ENCODE measurements at places on chromosomes 16 and 17. TPM values are rescaled to one million over a fixed set of nuclear protein-coding genes. Genes with fewer than 3 reads are reported as not detected.

DNA sequence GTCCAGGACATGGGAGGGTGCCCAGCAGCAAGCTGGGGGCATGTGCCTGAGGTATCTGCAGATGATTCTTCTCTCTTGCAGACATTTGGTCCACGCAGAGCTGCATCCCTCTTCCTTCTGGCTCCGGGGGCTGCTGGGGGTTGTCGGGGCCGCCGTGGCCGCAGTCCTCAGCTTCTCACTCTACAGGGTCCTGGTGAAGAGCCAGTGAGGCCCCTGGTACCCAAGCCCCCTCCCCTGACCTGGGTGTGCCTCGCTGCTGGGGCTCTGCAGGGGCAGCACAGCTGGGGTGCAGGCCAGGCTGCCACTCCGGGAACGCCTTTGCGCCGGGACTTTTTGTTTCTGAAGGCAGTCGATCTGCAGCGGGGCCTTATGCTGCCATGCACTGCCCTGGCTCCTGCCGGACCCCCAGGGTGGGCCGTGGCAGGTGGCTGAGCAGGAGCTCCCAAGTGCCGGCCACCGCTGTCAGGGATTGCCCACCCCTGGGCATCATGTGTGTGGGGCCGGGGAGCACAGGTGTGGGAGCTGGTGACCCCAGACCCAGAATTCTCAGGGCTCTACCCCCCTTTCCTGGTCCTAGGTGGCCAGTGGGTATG is 2.0 kb upstream of the RHBDL1 start:
- no peaks in the 10 kb centered on the region for H3K36me3 ChIP-seq
- DNase-seq, result no peak
- H3K4me1 ChIP-seq, result peaks cover 15% of the 10 kb centered on the region
- H3K4me3 ChIP-seq, result no peak overlapping the region
- H3K27me3 ChIP-seq, result no peaks in the 10 kb centered on the region
- no peak overlapping the region for H3K27ac ChIP-seq

DNA sequence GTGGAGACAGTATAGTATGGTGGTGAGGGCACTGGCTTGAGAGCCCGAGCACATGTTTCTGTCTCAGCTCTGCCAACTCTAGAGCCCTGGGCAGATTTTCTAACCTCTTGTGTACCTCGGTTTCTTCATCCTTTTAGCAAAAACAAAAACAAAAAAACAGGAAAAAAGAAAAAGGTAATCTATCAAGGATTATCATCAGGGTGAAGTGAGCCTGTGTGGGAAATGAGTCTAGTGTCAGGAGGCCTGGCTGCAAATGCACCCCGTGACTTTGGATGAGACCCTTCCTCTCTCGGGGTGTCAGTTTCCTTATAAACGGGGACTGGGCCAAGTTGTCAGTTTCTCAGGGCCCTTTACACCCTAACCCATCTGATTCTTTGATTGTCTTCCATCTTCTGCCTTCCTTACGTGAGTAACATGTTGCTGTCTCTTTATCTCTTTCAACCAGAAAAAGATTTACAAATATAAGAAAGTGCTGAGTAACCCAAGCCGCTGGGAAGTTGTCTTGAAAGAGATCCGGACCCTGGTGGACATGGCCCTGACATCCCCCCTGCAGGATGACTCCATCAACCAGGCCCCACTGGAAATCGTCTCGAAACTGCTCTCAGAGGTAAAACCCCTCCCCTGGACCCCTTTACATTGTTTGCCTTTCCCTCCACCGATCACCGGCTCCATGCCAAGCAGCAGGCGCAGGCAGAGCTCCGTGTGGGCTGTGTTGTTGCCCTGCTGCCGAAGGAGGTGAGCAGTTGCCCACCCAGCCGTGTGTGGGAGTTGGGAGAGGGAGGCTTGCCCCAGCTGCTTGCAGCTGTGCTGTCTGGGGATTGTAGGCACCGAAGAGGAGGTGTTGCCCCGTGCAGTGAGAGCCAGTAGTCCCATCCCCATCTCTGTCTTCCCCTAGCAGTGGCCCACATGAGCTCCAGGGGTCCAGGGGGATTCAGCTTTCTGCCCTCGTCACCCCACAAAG is 127.1 kb upstream of the PLCG2 start:
- H3K4me1 ChIP-seq, result peaks cover 6% of the 10 kb centered on the region
- no peak overlapping the region for H3K4me3 ChIP-seq
- H3K27ac ChIP-seq, result no peak overlapping the region

GRCh38 chr17:47872019-47872650 is 21.2 kb upstream of the SP6 start:
- no peak overlapping the region for H3K27ac ChIP-seq

- H3K27me3 ChIP-seq, result peaks cover 21% of the 10 kb centered on the region
- no peak overlapping the region for H3K4me3 ChIP-seq
- DNase-seq, result no peak
- no peaks in the 10 kb centered on the region for H3K4me1 ChIP-seq
These were observed 148.9 kb downstream of the SPACA3 start for GRCh38 chr17:33140413-33141099.

GRCh38 chr17:10123093-10123492 is 75.3 kb downstream of the GAS7 start:
- H3K27me3 ChIP-seq, result no peaks in the 10 kb centered on the region
- H3K4me1 ChIP-seq, result peaks cover 70% of the 10 kb centered on the region
- H3K4me3 ChIP-seq, result no peak overlapping the region
- no peaks in the 10 kb centered on the region for H3K36me3 ChIP-seq
- H3K27ac ChIP-seq, result no peak overlapping the region

- H3K27ac ChIP-seq, result no peak overlapping the region
- peaks cover 3% of the 10 kb centered on the region for H3K27me3 ChIP-seq
- no peaks in the 10 kb centered on the region for H3K36me3 ChIP-seq
- no peaks in the 10 kb centered on the region for H3K4me1 ChIP-seq
- H3K4me3 ChIP-seq, result no peak overlapping the region
- DNase-seq, result no peak
These were observed 206.8 kb upstream of the SALL1 start for GRCh38 chr16:51357839-51358238.

DNA sequence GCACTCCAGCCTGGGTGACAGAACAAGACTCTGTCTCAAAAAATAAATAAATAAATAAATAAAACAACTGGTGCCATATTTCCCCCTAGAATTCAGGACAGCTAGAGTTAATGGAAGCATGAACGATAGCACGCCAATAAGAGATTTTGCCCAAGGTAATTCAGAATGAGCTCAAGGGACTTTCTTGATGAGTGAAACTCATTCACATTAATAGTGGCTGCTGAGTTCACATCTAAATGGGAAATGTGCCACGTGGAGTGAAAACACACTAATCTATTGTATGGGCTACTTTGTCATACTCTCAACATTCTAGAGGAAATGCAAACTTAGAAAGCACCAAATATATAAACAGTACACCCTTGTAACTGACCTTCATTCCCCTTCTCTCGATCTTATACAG is 47.4 kb upstream of the PSMD7 start:
- H3K27me3 ChIP-seq, result peaks cover 12% of the 10 kb centered on the region
- DNase-seq, result no peak
- H3K36me3 ChIP-seq, result no peaks in the 10 kb centered on the region
- no peak overlapping the region for H3K27ac ChIP-seq

- peaks cover 5% of the 10 kb centered on the region for H3K36me3 ChIP-seq
- DNase-seq, result peak; percentile 47
- no peaks in the 10 kb centered on the region for H3K27me3 ChIP-seq
- H3K4me3 ChIP-seq, result peak overlapping the region; percentile 96
- H3K27ac ChIP-seq, result peak overlapping the region; percentile 100
These were observed 858 bp downstream of the SKAP1 start for GRCh38 chr17:48429156-48429555.

DNA sequence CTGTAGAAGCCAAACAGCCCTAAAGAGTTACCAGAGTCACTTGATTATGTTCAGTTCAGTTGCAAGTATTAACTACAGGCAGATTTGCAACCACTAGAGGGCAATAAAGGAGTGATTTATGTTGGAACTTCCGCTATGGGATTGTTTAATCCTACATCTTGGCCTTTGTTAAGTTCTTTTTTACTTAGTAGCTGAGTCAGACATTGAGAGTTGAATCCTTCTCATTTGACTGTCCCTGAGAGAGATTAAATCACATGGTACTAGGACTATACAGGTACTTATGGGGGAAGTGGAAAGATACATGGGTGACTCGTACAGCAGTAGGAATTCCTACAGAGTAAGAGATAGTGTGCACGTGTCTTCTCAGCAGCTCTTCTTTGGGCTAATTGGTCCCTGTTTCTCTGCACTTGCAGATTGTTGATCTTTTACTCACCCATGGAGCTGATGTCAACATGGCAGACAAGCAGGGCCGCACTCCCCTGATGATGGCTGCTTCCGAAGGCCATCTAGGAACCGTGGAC is 40.3 kb downstream of the CYB561 start:
- no peaks in the 10 kb centered on the region for H3K36me3 ChIP-seq
- H3K27me3 ChIP-seq, result no peaks in the 10 kb centered on the region
- no peak overlapping the region for H3K4me3 ChIP-seq
- H3K4me1 ChIP-seq, result peaks cover 3% of the 10 kb centered on the region
- DNase-seq, result peak; percentile 36

DNA sequence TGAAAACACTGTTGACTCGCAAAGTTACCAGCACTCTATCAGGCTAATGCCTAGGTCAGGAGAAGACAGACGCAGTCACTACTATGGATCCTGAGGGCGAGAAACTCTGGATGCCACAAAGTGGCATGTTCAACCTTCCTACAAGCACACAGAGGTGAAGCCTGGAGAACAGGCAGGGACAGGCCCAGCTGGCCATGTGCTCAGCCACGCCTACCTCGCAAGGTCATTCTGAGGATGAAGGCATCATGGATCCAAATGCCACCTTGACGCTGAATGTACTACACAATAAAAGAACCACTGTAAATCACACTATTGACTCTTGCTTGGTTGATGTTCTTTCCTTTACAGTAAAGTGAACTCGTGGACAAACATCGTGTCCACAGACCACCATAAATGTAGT is 85.8 kb downstream of the ANKRD11 start:
- H3K4me3 ChIP-seq, result peak overlapping the region; percentile 15
- H3K36me3 ChIP-seq, result no peaks in the 10 kb centered on the region
- no peak for DNase-seq
- H3K27ac ChIP-seq, result peak overlapping the region; percentile 75
- H3K4me1 ChIP-seq, result peaks cover 87% of the 10 kb centered on the region

SYNGR2 gene
- 108 TPM for polyA plus RNA-seq

FOXL1 gene
- not detected for polyA plus RNA-seq

SOX8 gene
- 5.1 TPM for polyA plus RNA-seq

TNS4 gene
- not detected for polyA plus RNA-seq

RNF135 gene
- polyA plus RNA-seq, result 5.4 TPM

C16orf87 gene
- polyA plus RNA-seq, result 5.7 TPM

Data from naive thymus-derived CD8-positive, alpha-beta T cell (primary cell).